GM13976 (cell line): ENCODE measurements at places on chromosomes 11 and 22.

- DNase-seq: no peak
Observed at GRCh38 chr11:116387641-116388040, 385.1 kb downstream of the BUD13 start.

DNA sequence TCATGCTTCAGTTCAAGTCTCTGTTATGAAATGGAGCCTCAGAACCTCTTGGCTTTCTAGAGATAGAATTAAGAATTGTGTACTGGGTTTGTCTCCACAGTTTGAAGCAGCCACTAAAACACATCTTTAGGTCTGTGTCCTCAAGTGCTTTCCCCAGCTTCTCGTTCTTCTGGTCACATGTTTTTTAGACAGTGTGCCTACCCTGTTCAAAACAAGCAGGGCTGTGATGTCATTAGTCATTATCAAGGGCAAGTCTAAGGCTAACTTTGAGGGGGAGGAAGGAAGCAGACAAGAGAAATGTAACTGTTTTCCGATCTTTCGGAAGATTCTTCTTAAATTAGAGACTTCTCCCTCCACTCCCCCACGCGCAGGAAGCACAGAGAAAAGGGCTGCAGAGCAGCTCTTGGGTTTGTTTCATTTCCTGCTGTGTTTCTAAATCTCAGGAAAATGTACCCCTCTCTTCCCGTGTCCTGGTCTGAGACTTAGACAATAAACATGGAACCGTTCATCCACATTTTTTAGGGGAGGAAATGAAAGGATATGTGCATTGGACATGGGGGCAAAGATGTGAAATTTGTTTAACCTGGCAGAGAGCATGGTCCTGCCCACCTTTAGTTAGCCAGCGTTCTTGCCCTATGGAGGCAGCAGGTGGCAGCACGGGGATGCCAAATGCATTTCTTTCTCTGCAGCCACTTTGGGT lies 3.1 kb downstream of the AKIP1 start:
- DNase-seq: peak; percentile 53

DNA sequence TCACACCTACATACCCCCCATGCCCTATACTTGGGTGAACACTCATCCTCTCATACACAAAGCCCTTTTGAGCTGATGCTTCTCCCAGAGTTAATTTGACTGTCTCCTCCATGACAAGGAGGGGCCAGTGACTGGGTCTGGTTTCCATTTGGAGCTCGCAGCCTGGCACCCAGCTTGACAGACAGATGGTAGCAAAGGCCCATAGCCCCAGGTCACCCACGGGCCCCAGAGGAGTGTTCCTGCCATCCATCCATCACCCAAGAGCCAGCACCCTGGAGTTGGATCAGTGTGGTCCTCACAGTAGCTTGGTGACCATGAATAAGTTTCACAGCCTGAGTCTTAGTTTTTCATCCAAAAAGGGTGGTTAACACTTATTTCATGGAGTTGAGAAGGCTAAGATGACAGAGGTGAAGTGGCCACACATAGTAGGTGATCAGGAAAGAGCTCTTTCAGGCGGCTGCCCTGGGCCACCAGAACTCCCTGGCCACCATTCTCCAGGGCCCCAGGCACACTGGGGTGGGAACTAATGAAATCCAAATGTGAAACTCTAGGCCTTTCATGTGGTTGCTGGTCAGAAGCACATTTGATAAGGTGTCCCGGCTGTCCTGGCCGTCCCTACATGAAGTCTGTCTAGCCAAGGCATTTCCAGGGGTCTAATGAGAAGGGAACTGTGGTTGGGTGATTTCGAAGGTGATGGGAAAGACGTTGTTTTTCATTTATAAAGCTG lies 42.4 kb downstream of the LIF start:
- DNase-seq: peak; percentile 10

DNA sequence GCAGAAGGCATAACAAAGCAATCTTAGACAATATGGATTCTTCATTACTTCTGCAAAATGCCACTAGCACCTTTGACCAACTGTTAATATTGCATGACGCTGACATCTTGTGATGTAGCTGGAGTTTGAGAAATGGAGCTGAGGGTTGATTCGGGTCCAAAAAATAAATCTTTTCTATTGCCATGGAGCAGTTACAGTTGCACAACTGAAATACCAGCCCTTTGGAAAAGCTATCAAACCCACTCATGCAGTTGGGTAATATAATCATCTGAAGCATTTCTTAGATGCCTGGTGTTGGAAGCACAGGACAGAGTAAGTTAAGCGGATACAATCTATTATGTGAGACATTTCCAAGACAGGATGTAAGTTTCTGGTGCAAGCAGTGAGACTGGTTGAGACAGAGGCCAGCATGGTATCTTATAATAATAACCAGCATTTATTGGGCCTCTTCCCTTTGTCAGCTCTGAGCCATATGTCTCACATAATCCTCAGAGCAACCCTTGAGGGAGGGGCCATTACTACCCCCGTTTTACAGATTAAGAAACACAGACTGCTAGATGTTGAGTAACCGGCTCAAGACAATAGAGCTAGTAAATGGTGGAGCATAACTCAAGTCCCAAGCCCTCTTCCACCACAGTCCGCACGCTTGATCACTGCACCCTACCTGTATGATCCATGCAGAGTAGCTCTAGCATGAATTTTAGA lies 74.9 kb upstream of the CAPRIN1 start:
- DNase-seq: no peak

- DNase-seq: no peak
Observed at GRCh38 chr22:33013531-33014162, 44.5 kb downstream of the SYN3 start.

DNA sequence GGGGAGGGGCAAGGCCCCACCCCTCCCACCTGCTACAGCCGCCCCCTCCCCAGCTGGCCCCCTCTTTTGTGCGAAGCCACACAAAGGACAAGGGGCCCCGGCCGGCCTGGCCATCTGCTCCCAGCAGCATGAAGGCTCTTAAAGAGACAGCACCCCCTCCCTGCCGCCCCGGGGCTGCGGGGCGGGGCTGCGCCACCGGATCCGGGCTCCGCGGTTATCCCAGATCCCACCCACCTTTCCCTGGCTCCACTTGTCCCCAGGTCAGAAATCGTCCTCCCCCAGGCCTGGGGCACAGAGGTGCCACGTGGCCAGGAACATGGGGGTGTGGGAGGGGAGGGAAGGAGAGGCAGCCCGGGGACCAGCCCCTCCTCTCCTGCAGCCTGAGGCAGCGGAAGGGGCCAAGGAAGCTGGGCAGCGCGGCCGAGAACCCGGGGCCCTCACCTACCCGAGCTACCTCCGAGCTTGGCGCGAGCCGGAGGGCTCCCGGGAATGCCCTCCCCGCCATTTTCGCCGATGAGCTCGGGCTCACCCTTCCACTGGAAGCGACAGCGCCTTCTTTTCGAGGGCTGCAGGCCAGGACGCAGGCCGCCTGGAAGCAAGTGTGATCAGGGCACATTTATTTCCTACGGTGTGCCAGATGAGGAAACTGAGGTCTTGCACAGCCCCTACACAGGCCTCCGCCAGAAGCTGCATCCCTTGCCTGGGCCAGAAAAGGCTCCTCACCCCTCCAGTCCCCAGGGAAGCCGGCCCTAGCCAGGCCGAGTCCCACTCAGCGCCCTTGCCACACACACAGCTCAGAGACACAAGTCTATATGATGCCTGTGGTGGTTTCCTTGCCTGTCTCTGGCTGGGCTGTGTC lies 2.5 kb upstream of the RCOR2 start:
- peak; percentile 37 for DNase-seq

GRCh38 chr22:49017482-49018329 lies 810.0 kb downstream of the BRD1 start:
- no peak for DNase-seq

DNA sequence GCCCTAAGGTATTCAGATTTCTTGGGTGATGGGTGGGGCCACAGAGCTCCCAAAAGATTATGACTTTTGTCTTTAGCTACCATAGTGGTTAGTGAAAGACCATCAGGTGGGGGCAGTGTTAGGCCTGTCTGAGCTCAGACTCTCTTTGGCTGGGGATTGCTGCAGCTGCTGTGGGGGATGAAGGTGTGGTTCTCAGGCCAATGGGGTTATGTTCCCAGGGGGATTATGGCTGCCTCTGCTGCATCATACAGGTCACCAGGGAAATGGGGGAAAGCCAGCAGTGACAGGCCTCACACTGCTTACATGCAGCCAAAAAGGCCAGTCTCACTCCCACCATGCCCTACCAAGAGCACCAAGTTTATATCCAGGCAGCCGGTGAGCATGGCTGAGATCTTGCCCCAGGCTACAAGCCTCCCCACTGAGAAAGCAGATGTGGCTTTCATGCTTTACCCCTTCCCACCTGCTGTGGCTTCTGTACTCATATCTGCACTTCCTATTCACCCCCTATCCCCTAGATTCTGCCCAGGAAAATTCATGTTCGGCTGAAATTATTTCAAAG lies 24.8 kb downstream of the CNTF start:
- DNase-seq: no peak

GRCh38 chr11:8096575-8096974 lies 15.6 kb downstream of the TUB start:
- no peak for DNase-seq
